ENCODE measurements at places on chromosomes 2 and 18.

DNA sequence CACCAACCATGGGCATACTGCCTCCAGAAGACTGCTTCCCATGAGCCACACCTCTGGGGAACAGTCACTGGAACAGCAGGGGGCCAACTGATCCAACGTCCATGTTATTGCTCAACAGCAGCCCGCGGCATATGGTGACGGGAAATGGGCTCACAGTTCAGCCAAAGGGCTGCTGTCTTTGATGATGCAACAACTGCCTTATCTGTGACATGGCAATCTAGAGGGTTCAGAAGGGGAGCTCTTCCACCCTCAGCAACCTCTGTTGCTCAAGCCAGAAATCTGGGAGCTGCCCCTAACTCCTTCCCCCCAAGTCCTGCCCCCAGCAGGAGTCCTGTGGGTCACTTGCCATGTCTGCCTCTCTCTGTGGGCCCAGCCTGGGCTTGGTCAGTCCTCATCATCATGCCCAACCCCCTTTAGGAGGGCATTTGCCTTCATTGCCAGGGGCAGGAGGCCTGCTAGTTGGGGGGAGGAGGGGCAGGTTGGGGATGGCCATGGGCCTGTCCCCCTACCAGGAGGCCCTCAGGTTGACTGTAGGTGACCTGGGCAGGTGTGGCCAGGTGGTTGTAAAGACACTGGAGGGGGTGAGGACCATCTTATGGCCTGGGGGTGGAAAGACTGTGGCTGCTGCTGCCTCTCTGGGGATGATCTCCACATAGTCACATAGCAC is 212.9 kb downstream of the CYP26B1 start:
- no peak for DNase-seq

DNA sequence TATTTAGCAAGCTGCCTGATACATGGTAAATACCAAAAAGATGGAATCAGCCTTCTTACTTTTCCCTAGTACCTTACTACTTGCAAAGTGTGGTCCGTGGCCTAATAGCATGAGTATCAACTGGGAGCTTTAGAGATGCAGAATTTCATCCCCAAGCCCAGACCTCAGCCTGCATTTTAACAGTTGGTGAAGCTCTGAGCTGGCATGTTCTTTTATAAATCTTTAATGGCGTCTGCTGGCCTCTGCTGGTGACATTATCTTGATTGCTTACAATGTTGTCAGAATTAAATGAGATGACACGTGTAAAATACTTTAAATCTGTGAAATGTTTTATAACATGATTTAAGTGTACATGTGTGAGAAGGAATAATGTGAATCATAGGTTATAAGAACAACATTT is 115.1 kb upstream of the NOSTRIN start:
- DNase-seq = peak; percentile 26

DNA sequence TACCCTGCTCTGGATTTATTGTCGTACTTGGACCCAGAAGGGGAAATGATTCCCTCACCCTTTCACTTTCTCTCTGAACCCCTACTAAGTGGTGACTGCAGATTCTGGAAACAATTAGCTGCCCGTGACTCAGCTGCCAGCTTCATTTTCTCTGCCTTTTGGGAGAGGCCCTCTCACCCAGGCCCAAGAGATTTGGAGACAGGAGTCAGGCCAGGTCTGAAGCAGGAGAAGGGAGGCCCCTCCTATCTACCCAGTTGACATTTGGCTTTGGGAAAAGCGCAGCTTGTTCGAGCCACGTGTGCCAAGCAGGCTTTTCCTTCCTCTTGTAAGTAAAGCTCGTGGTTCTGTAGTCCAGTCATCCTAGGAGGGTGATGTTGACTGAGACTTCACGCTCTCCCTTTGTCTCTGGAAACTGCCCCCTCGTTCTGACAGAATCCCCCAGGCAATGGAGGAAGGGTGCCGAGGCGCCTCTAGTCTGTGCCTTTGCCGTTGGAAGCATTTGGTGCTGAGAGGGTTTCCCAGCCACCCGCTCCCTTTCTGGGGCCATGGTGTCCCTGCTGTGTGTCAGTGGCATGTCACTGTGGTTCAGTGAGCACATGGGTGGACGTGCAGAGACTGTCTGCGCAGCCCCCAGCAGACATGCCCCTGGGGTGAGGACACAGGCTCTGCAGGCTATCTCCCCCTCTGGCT is 8.6 kb downstream of the OXER1 start:
- no peak for DNase-seq

DNA sequence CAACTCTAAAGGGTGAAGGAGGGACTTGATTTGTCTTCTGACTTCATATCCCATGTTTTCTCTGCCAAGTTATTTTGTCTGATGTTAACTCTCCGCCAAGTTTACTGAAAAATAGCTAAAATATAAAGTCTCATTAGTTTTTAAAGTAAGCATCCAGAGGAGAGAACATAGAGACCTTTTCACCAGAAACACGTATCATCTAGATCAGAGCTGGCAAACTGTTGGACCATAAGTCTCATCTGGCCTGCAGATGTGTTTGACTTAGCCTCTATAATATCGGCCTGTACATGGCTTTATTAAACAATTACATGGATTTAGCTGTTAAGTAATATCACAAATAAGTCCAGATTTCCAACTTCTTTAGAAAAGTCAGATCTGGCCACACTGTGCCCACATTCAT is 182.6 kb downstream of the PLCL1 start:
- no peak for DNase-seq

GRCh38 chr2:234588054-234588430 is 91.2 kb upstream of the ARL4C start:
- no peak for DNase-seq

DNA sequence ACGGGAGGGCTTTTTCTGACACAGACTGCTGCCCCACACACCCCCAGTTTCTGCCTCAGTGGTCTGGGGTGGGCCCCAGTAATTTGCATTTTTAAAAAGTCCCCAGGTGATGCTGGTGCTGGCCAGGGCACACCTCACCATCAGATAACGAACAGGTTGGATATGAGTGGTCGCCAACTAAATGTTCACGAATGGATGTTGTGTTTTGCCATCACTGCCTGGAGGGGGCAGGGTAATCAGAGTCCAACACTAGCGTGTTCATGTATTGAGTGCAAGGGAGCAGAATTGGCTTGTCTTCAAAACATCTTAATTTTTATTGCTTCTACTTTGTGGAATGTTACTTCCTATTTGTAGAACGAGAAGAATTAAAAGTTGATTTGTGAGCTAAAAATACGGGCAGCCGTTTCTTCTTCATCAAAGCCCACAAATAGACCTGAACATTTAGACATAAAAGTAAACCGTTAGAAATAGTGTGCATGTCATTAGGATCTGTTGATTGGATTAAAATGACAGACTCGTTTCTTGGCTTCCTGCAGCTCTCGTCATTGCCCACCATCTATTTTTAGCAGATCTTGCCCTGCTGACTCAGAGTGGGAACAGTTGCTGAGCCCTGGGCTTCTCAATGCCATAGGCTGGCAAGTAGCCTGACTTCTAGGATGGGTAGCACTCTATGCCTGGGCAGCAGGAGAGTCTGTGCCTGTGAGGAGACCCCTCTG is 45.2 kb downstream of the NCK2 start:
- no peak for DNase-seq

DNA sequence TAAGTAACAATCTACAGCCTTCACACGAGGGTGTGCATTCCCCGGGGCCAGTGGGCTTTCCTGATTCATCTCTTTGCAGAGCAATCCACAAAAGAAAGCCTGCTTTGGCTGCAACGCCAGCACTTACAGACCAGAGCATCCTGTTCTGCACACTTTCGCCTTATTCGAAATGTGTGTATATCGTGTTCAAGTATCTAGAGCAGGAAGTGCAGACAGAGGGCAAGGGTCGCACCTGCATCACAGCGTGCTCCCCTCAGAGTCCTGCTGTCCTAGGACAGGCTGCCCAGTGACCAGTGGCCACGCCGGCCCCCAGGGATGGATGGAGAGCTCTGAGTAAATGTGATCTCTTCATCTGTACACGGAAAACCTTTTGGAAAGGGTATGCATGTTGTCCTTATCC is 264.3 kb downstream of the ZNF516 start:
- DNase-seq = no peak

DNA sequence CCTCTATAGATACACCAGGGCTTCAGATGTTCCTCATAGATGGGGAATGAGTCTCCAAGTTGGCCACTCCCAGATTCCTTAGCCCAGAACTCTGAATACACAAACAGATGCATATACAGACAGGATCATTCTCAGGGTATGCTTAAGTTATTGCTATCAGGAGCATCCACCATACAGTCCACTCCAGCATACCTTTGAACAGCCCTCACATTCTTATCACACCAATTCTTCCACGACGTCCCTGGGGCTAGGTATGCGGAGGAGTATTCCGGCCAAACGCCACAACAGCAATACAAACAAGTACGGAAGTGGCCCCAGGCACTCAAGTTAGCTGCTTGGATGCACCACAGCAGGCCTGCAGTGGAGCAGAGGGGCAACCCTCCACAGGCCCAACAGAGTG is 312.5 kb upstream of the CHAC2 start:
- no peak for DNase-seq

DNA sequence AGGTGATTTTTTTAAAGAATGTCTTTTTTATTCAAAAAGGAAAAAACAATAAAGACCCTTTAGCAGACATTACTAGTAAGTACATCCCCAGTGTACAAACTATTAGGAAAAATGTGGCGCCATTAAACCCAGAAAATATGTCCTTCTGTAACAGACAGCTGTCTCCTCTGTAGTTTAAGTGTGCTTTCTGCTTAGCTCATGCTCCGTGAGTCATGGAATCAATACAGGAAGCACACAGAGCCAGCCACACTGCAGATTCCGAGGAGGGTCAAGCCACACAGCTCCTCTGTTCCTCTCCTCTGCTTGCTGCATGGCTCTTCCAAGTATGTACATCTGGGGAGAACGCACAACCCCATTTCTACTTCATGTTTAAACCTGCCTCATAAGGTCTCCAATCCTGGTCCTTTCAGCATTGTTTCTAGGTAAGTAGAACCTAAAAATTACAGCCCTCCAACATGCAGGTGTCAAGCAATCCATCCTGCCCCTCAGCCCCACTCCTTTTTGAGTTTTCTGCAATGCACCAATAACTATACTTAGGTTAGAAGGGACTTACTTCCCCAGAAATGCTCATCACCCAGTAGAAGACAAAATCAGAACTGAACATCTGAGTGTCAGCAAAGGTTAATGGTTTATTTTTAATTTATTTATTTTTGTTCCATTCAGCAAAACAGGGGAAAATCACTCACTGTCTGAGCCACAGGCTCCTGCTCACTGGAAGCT is 37.5 kb downstream of the ACVR1 start:
- no peak for DNase-seq
